Subcutaneous preadipocyte (primary cell): ENCODE measurements at places on chromosomes 2 and 18. TPM values are rescaled to one million over a fixed set of nuclear protein-coding genes. Genes with fewer than 3 reads are reported as not detected.

Gene LRRTM4
- not detected in 2 replicates for total RNA-seq

Gene MALL
- total RNA-seq, result 4.7 and 8.8 TPM in 2 replicates

Gene ABHD1
- under 0.01 TPM in 1 of 2 replicates, not detected in the other for total RNA-seq

Gene GAL3ST2
- total RNA-seq, result not detected in 2 replicates

Gene LHCGR
- not detected in 2 replicates for total RNA-seq

Gene BIRC6
- total RNA-seq, result 118 and 152 TPM in 2 replicates

Gene PLCL1
- 0.20 and 0.37 TPM in 2 replicates for total RNA-seq

Gene FMNL2
- total RNA-seq, result 38.2 and 83.5 TPM in 2 replicates

Gene FBXO41
- total RNA-seq, result 1.6 and 1.8 TPM in 2 replicates

Gene FBXO15
- 0.37 and 0.78 TPM in 2 replicates for total RNA-seq
